GF-D8 (cell line): ENCODE measurements at places on chromosomes 3 and 15.

DNA sequence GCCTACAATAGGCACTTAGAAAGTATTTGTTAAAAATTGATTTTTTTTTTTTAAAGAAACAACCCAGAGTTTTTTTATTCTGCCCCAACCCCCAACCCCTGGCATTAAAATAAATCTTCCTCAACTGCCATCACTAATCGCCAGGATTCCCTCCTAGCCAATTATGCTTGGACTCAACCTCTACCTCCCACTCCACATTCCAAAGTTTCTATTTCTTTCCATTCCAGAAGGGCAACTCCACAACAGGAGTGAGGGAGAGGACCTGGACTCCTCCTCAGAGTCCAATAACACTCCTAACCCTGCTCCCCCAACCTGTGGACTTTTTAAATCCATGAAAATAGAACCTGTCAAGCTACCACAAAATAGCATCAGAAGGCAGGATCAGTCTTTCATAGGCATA, 99.4 kb downstream of the ADAMTS9 start:
- DNase-seq, result no peak

DNA sequence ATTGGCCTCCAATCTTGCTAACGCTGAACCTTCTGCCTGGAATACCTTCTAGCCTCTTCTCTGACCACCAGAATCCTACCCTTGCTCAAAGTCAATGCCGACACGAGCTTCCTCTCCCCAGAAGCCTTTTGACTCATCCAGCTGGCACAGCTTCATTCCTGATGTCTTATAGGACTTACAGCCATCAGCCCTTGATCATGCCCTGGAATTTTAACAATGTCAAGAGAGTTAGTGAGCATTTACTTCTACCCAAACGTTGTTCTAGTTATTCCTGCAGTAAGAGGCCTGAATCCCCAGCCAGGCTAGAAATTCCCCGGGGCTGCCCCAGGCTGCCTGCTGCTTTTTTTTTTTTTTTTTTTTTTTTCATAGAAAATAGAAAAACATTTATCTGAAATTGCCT, 3.9 kb downstream of the CYP1A2 start:
- no peak for DNase-seq

DNA sequence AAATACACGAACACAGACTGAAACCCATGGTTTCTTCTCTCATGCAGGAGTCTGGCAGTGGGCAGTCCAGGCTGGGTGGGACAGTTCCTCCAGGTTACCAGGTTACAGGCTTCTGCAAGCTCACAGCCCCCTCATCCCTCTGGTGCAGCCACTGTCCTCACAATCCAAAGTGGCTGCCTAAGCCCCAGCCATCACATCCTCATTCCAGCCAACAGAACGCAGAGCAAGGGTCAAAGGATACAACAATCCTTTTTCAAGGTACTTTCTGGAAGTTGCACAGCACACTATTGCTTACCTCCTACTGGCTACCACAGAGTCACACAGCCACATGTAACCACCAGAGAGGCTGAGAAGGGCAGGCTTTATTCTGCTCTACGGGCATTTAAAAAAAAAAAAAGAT, 154.6 kb downstream of the NUP210 start:
- DNase-seq, result no peak

DNA sequence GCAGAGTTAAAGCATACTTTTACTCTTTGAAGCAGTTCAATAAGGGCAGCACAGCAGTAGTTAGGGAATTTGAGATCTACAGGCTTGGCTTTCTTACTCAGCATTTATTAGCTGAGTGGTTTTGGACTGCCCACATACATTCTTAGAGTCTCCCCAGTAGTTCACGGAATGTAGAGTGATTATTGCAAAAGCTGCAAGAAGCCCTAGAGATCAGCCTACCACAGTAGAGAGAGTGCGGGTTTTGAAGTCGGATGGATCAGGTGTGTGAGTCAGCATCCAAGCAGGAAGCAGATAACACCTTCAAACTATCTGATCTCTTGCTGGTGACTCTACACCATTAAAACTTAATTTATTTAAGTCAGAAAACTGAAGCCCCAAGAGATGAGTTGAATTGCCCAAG, 171.9 kb downstream of the SYNPR start:
- DNase-seq, result no peak

DNA sequence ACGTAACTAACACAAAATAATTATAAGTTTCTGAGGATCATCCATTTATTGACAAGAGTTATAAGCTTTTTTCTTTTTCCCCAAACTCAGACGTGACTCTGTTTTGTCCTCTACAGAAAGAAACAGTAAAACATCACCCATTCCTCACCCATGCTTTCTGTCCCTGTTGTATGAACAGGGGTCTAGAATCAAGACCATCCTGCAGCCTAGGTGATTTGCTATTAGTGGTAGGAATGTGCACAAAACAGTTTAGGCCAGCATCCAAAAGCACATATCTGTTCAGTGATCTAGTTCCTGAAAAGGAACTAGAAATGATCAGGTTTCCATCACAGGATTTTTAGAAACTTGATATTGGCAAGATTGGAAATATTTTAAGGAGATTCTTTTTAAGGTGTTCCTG, 527.6 kb downstream of the SOX2 start:
- DNase-seq, result no peak

DNA sequence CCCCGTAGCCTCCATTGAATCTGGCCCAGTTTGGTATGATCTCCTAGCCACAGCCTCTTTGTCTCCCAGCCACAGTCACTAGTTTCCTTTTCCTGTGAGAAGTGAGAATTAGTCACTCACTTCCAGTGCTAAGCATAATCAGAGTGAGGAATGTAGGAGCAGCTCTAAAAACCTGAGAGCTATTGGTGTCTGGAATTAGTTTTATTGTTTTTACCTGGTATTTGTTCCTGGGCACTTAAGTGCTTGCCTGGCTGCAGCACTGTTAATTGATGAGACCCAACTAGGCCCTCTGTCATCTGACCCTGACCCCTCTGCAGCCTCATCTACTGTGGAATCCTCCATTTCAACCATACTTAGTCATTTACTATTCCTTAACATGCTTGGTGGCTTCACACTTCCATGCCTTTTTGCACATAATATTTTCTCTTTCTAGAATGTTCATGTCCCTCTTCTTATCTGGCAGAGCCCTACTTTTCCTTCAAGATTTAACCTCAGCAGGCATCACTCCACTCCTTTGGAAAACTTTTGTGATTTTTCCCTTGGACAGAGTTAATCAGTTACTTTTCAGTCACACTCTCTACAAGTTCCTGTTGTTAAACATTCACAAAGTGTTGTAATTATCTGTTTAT, 48.8 kb downstream of the PDE8A start:
- DNase-seq, result no peak

GRCh38 chr3:160001148-160001760, 12.6 kb downstream of the IL12A start:
- no peak for DNase-seq

DNA sequence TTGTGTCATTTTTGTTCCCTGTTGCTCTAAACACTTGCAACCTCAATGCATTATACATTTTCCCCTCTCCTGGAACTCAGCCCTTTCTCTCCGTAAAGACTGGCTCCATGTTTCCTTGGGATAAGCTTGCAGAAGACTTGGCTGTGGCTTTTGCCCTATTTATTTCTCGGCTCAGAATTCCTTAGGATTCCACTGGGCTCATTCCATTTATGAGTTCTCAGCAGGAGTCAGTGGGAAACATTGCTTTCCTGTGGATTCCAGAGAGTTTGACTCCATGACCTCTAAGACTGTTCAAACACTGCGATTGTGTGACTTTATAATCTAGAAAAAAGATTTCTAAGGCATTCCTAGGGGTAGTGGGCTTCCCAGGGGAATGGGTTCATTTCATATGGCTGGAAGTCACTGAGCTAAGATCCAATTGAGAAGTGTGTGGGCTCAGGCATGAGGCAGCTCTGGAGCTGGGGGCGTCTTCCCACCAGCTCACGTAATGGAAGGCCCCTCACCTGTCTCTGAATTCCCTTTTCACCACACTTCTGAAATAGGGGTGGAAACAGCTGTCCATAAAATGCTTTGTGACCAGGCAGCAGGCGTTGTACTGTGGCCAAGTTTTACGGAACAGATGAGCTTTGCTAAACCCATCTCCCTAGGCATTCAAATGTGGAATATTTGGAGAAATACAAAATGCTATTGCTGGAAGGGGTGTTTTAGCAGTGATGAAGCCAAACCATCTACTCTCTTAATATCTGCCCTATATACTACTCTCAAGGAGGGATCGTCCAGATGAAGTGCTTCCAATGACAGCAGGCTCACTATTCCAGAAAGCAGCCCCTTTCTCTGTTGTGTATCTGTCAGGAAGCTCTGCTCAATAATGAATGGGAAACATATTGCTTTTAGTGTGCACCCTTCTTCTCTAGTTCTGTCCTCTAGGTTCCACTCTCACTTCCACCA, 91.8 kb upstream of the BCL6 start:
- no peak for DNase-seq

GRCh38 chr15:92906563-92907081, 6.5 kb downstream of the CHD2 start:
- no peak for DNase-seq
